ENCODE measurements at places on chromosomes 5 and 9. TPM values are rescaled to one million over a fixed set of nuclear protein-coding genes. Genes with fewer than 3 reads are reported as not detected.

LHX3 gene
- not detected for total RNA-seq

DBN1 gene
- total RNA-seq, result 57.0 TPM

CDH18 gene
- total RNA-seq, result not detected

TMC1 gene
- not detected for total RNA-seq

DBH gene
- total RNA-seq, result not detected

BARX1 gene
- not detected for total RNA-seq

ARL14EPL gene
- total RNA-seq, result not detected

DNA sequence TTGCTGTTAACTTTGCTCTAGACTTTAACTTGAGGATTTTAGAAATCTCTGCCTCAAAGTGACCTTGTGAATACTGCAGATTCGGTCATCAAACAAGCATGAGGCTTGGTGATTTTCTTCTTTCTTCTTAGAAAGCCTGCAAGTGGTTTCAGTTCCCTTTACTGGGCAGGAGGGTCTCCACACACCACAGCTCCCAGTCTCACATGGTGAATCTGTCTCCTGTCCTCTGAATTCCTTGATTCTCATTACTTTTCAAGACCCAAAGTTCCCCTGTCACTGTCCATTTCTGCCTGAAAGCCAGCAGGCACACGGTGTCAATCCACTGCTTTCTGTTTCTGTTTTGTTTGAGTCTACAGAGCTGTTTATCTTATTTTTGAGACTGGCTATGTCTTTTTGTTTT, 14.1 kb downstream of the HSPB3 start:
- H3K27me3 ChIP-seq, result peaks cover 4% of the 10 kb centered on the region
- no peaks in the 10 kb centered on the region for H3K36me3 ChIP-seq
- no peak overlapping the region for H3K4me3 ChIP-seq
- DNase-seq, result no peak
- peaks cover 4% of the 10 kb centered on the region for H3K4me1 ChIP-seq

- H3K4me1 ChIP-seq, result peaks cover 11% of the 10 kb centered on the region
- H3K36me3 ChIP-seq, result no peaks in the 10 kb centered on the region
- no peaks in the 10 kb centered on the region for H3K27me3 ChIP-seq
- no peak overlapping the region for H3K27ac ChIP-seq
- no peak for DNase-seq
- H3K4me3 ChIP-seq, result no peak overlapping the region
Observed at GRCh38 chr9:5515261-5515650, 4.9 kb downstream of the PDCD1LG2 start.

- no peaks in the 10 kb centered on the region for H3K27me3 ChIP-seq
- no peaks in the 10 kb centered on the region for H3K36me3 ChIP-seq
- H3K4me1 ChIP-seq, result no peaks in the 10 kb centered on the region
- no peak overlapping the region for H3K27ac ChIP-seq
- H3K4me3 ChIP-seq, result no peak overlapping the region
Observed at GRCh38 chr5:178426326-178427130, 163.7 kb downstream of the COL23A1 start.
